ENCODE measurements at places on chromosomes 3 and 15.

- no peak for DNase-seq
Measured at GRCh38 chr3:151918253-151919029, 45.0 kb downstream of the SUCNR1 start.

DNA sequence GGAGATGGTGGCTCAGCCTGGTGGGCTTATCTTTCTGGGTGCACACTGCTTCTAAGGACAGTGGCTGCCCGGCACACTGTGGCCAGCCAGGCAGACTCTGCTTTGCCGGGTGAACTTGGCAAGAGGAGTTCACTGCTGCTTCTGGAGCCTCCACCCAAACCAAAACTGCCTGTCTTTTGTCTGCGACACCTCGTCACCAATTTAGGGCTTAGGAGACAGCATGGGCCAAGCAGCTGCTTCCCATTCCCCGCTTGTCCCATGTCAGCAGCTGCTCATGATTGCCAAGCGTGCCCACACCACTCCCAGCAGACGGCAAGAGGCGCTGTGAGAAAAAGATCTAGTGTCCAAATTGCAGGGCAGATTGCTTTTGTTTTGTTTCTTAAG lies 57.3 kb downstream of the LSM3 start:
- DNase-seq, result no peak

DNA sequence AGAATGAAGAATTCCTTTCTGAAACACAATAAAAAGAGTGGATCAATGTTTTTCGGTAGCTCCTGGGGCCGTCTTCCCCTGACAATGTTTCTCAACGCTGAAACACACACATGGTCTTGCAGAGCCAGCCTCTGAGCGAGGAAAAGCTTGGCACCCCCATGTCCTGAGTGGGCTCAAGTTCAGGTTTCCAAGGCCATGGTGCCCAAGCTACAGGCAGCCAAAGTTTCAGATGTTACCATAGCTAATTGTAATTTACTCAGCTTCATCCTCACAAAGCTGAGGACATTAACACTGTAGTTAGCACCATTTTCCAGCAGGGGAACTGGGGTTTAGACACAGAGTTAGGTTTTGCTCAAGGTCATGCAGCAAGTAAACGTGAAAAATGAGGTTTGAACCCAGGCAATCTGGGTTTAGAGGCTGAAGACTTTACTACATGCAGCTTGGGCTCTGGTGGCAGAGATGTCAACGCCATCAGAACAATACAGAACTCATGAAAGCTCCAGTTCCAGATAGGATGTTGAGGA lies 199.1 kb downstream of the TJP1 start:
- no peak for DNase-seq

DNA sequence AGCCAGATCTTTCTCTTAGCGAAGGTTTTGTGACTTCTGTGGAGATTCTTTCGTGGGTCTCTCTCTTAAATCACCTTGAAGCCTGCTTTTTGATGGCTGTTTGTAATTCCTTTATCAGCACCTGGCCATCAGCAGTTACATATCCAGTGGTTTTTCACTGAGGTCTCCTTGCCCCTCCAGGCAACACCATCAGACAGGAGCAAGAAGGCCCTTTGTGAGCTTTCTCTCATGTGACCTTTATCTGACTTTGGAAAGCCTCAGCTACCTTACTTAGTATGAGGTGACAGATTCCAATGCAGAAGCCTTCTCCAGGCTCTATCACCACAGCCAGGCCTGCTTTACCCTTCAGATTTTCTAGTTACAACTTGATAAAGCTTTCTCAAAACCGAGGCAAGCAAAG lies 30.0 kb upstream of the P3H2 start:
- DNase-seq, result no peak

GRCh38 chr3:127889461-127889863 lies 25.6 kb upstream of the KBTBD12 start:
- DNase-seq, result no peak

DNA sequence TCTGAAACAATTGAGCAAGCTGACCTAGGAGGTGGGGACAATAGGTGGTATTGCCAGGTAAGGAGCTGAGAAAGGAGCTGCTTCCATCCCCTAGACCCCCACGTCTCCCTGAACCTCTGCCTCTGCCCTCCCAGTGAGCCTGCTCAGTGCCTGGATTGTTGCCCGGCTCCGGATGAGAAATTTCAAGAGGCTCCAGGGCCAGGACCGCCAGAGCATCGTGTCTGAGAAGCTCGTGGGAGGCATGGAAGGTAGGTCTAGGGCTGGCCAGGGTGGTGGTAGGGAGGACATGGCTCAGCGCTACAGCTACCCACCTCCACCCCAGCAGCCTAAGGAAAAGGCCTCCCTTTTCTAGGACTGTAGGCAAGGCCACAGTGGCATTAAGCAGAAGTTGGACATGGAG lies 13.3 kb downstream of the DUOX1 start:
- DNase-seq, result no peak

GRCh38 chr3:188671971-188672370 lies 499.8 kb upstream of the TPRG1 start:
- DNase-seq, result no peak

DNA sequence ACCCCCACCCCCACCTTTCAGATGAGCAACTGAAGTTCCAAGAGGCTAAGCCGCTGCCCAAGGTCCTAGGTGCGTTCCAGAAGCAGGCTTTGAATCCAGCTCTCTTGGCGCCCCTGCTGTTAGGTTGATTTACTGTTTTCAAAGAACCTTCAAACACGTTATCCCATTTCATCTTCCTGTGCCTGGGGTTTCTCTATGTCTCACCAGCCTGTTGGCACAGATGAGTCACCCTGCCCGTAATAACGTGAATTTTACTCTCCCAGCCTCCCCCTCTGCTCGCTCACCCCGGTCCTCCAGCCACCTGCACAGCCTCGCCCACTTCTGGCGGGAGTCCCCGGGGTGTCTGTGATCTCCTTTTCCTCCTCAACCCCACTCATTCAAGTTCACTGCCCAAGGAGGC lies 13.0 kb upstream of the TSEN2 start:
- peak; percentile 48 for DNase-seq

- DNase-seq, result no peak
Measured at GRCh38 chr3:120338517-120338916, 10.6 kb downstream of the LRRC58 start.

- peak; percentile 9 for DNase-seq
Measured at GRCh38 chr15:59174835-59175831, 31.5 kb upstream of the LDHAL6B start.

- no peak for DNase-seq
Measured at GRCh38 chr3:56806407-56806806, 4.7 kb upstream of the ARHGEF3 start.

DNA sequence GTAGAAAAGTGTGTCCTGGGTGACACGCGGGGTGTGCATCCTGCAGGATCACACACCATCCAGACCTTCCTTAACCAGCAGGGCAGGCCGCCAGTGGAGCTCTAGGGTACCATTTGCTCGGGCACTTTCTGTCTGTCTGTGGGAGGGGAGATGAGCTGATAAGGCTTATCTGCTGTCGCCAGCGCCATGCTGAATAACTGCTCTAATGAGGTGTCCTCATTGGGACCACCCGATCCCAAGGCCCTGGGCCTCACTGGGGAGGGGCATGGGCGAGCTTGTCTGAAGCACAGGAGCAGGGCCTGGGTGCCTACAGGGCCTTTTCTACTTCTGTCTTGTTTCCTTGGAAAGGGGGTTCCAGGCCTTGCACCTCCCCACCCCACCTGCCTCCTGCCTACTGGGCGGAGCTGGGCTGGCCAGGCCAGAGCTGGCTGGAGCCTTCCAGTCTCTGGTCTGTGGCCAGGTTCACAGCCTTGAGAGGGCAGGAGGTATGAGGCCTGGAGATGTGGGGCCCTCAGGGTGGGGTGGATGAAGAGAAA lies 2.5 kb upstream of the GATA2 start:
- DNase-seq, result no peak

DNA sequence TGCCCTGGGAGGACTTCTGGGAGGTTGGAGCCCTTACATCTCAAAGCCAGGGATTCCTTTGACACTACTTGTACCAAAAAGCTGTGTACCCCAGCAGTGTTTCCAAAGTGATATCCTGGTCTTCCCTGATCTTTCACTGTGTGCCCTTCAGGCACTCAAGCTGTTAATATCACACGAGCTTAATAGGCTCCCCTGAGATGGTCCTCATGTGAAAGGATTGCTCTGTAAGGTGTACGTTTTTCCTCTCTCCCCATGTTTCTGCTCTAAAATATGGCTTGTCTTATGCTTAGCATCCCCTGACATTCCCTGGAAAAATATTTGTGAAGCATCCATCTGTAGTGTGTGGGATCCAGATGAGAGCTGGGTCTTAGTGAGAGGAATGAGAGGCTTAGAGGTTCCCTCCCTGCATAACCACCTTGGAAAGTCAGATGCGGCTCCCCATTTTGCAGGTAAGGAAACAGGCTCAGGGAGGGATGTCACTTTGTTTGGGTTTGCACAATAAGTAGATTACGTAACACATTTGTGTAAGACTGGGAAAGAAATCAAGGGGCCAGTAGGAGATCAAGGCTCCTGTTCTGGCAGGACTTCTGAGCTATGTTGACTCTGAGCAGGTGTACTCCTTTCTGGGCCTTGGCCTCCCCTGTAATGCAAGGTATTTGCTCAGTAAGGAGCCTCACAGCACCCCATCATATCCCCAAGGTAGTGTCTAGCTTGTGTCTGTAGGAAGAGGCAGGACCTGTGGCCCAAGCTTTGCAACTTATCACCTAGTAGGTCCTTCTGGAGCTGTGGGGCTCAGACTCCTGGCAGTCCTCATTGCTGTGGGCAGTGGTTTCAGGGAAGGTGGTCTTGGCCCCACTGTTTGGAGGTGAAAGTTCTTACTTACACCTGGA lies 667 bp upstream of the ACOX2 start:
- no peak for DNase-seq

DNA sequence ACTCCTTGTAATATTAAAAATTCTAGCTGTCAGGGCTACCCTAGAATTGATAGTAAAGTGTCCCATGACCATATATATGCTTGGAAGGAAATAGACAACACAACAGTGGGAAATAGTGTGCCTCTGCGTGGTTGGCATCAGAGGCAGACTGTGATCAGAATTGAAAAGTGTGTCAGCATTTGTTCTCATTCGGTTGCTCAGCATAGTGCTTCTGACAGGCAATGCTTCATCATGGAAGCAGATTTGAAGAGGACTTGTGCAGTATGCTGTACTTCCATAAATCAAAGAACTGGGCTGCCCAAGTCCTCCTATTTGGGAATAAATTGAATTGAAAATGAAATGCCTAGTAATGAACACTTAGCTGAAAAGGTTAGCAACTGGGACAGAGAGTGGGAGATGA lies 435.7 kb downstream of the DIPK2A start:
- DNase-seq, result no peak

- DNase-seq, result no peak
Measured at GRCh38 chr15:75682181-75683135, 30.2 kb downstream of the CSPG4 start.

- DNase-seq, result no peak
Measured at GRCh38 chr15:91476861-91477260, 376.6 kb upstream of the SLCO3A1 start.

DNA sequence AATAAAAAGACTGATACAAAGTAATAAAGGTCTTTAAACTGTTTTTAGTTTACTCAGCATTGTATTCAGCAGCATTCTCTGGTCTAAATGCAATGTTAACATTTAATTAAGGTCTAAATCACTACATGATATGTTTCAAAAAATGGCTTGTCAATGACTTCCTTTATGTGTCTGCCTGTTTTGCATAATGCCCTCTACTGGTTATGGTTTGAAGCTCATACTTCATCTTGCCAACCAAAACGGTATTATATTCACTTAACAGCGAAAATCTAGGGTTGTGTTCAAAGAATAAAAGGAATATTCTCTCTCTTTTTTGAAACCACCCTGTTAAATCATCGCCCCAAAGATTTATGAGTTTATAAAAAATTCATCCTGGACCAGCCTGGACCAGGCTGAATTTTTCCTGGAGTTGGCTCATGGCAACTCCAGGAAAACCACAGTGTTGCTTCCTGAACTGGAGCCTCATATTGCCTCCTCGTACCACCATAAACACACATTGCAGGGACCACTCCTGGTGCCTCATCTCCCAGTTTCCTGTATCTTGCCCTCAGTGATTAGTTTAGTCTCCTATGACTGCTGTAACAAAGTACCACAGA lies 6.7 kb upstream of the NCEH1 start:
- no peak for DNase-seq

DNA sequence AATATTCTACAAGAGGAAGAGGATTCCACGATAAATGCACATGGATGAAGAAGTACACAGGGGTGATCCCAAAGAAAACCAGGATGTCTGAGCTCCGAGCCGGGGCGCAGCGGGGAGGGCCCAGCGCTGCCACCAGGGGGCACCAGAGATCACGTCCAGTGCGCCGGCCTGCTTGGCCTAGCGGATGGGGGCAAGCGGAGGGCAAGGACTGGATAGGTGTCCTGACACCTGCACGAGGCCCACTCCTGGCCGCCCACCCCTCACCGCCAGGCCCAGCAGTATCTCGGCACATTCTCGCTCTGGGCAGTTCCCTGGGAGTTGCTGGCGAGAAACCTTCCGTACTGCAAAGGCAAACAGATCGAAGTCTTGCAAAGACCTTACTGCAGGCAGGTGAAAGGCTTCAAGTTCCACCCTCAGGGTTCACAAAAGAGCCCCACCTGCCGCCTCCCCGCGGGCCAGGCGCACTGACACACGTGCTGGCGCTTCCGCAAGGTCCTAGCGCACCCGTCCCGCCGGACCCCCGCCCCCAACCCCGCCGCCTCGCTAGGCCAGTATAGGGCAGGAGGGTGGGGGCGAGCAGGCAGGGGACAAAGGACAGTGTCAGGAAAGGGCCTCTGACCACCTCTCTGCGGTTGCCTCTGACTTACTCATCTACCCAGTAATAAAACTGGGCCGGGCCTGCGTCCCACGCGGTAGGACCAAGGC lies 3.3 kb downstream of the ANKRD63 start:
- peak; percentile 64 for DNase-seq

- no peak for DNase-seq
Measured at GRCh38 chr15:45088801-45089711, 24.9 kb downstream of the DUOX2 start.

DNA sequence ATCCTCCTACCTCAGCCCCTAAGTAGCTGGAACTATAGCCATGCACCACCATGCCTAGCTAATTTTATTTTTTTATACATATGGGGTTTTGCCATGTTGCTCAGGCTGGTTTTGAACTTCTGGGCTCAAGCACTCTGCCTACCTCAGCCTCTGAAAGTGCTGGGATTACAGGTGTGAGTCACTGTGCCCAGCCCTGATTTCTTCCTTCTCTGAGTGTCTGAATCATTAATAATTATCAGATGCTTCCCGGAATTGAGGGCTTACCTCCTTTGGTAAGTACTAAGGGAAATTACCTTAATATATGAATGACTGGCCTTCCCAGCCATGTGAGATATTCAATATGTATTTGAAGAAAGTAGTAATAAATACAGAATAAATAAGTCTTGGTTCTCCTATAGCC lies 7.2 kb downstream of the CLPX start:
- no peak for DNase-seq

- DNase-seq, result no peak
Measured at GRCh38 chr3:134235577-134236076, 15.0 kb downstream of the RYK start.

DNA sequence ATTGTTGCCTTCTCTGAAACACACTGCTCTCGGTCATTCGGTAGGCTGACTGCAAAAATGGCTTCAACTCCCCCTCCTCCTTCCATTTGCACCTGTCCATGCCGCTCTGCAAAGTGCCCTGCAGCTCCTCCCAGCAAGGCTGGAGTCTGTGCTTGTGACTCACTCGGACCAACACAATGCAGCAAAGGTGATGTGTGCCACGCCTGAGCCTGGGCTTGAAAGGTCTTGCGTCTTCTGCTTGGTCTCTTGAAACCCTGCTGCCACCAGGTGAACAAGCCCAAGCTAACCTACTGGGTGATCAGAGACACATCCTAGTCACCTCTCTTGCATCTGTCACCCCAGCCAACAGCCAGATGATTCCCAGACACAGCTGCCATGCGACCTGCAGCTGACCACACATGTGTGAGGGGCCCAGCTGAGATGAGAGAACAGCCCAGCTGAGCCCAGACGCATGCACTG lies 71.1 kb downstream of the MGLL start:
- DNase-seq, result no peak

Data from stimulated activated CD4-positive, alpha-beta T cell treated with anti-CD3 and anti-CD28 coated beads, Interleukin-1b, Interleukin-23, amount 100 ng/mL, for 4 hours (primary cell).